ENCODE measurements at places on chromosomes 3 and 15.

DNA sequence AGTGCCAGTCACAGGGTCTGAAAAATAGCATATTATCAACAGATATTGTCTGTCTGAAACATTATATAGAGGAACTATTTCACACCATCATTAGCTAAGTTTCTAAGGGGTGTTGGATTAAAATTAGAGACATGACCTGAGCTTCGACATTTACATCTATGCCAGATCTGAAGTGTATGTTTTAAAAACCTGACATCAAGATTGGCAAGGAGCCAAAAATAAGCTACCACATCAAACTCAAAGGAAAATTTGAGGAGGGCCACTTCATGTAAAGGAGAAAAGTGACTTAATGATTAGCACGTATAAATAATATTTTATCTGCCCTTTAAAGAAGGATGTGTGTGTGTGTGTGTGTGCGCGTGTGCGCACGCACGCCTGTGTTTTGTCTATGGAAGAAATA is 752.0 kb upstream of the GRM7 start:
- DNase-seq, result no peak

DNA sequence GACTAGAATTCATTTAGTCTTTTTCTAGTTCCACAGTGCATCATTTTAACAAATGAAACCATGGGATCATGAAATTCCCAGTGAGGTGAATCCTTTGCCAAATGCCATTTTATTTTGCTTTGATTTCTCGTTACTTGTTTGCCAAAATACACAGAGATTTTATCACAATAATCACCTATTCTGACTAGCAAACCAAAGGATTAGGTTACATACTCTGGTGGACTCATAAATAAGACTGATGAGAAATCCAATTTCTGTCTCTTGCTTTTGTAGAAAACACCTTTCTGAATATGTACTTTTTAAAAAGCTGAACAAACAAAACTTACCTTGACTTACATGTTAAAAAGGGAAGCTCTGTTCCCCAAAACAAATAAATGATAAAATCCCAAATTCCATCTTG is 12.2 kb downstream of the ERC2 start:
- no peak for DNase-seq

GRCh38 chr15:98842192-98842972 is 165.2 kb downstream of the PGPEP1L start:
- DNase-seq, result no peak

DNA sequence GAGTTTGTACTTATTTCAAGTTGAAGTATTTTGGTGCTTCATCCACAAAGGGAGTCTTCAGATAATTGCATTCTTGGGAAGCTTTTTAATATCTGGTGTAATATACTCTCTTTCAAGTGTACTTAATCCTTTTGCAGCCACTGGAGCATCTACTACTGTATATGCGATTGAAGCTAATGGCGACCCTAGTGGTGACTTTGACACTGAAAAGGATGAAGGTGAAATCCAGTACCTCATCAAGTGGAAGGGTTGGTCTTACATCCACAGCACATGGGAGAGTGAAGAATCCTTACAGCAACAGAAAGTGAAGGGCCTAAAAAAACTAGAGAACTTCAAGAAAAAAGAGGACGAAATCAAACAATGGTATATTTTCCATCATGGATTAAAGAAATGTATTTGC is 42.6 kb downstream of the CHD2 start:
- DNase-seq, result no peak

GRCh38 chr3:173009410-173009809 is 131.6 kb downstream of the SPATA16 start:
- DNase-seq, result no peak

GRCh38 chr3:2937592-2937991 is 172.6 kb downstream of the IL5RA start:
- no peak for DNase-seq

GRCh38 chr3:105822171-105823123 is 46.4 kb downstream of the CBLB start:
- no peak for DNase-seq

DNA sequence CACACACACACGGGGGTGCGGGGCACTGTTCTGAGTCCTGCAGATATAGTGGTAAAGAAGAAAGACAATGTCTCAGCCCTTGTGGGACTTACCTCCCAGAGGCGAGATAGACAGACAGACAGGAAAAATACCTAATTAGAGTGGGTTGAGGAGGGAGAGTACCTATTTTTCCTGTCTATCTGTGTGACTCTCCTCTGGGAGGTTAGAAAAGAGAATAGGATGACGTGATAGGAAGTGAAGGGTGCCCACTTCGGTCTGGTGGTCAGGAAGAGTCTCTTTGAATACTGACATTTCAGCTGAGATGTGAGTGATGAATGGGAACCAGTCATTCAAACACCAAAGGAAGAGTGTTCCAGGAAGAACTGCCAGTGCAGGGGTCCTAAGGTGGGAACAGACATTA is 4.1 kb upstream of the APOD start:
- DNase-seq, result no peak

DNA sequence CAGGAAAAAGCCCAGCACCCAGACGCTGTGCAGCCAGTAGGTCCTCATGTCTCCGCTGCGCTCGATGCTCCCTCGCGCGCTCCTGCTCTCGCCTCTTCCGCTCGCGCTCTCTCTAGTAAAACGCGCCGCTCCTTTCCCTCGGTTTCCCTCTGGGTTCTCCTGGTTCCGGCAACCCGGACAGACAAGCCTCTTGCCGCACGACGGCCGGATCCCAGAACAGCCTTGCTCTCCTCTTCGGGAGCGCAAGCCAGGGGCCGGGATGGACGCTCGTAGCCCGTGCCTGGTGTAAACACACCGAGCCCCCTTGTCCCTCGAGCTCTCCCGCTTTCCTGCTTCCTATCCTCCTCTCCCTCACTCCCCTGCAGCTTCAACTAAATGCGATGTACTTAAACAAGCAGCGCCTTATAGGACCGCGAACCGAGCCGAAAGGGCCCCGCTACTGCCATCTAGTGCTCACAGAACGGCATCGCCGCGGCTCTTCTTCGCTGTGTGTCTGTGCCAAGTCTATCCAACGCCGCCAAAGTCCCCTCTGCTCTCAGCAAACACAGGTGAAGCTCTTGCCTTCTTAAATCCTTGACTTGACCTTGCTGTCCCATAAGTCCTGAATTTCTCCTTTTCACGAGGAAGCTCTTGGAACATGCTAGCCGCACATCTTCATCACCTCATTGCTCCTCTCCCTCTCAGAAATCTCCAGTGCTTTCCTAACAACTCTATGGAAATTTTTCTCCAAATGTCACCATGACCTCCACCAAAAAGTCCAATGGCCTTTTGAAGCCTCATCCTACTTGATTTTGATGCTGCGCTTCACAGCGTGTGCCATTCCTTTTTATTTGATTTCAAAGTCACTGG is 1037.2 kb downstream of the IGSF11 start:
- DNase-seq, result peak; percentile 91

GRCh38 chr15:56194035-56194434 is 49.6 kb downstream of the RFX7 start:
- no peak for DNase-seq

DNA sequence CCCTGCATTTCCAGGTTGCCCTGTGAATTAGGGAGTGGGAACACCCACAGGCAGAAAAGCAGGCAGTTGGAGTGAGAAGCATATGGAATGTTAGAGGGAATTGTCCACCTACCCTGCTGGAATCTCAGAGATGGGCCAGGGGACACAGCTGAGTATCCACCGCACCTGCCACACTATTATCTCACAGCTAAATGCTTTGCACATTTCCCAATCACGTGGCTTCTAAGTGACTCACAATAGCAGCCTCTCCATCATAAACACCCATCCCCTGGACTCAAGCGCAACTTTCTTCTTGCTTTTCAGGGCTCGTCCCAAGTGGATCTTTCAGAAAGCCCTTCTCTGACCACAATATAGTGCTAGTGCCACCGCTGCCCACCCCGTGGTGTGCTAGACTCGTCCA is 389.0 kb upstream of the LMCD1 start:
- DNase-seq, result no peak

- no peak for DNase-seq
Observed at GRCh38 chr3:60935709-60936108, 315.5 kb downstream of the FHIT start.

DNA sequence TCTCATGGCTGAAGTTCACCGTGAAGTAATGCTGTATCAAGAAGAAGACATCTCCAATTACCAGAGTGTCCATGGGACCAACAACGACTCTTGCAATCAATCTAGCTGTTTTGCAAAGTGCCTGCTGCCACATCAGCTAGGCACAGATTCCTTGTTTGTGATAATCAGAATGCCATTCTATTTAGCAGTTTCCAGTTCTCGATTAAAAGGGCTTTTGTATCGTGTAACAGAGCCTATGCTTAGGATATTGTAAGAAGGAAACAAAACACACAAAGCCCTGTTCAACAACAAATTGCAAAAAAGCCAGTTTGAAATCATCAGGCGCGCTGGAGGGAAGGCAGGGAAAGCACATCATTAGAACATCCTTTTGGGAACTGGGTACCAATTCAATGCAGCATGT is 26.1 kb downstream of the RASGRF1 start:
- DNase-seq, result peak; percentile 66

GRCh38 chr3:137796993-137797392 is 32.9 kb downstream of the SOX14 start:
- no peak for DNase-seq

GRCh38 chr15:95499397-95499796 is 831.1 kb upstream of the NR2F2 start:
- no peak for DNase-seq

GRCh38 chr3:57974796-57975388 is 33.3 kb upstream of the FLNB start:
- no peak for DNase-seq

GRCh38 chr15:47786371-47786770 is 69.1 kb downstream of the SEMA6D start:
- no peak for DNase-seq

DNA sequence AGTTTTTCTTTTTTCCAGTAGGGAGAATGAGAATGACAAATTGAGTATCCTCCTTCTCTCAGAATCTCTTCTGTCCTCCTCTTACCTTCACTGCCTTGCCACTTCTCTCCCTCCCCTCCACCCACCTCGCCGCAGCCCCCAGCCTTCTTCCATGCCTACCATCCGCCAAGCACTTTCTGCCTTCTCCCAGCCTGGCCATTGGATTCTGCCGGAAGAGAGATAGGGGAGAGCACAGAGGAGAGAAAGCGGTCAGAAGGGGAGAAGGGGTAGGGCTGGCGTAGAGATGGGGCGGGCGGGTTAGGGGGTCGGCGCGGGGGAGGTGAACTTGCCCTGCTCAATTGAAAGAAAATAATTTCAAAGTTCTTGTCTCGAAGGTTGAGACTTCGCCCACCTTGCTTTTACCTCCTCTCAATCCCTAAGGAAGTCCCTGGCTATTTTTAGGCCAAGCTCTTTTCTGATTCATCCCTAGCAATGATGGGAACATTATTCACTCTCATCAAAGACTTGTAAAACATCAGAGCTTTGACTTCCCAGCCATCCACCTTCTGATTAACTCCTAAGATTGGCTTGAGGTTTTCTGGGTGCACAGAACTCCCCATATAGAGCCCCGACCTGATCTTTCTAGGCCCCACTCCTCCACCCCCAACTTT is 811 bp downstream of the C3orf52 start:
- no peak for DNase-seq

DNA sequence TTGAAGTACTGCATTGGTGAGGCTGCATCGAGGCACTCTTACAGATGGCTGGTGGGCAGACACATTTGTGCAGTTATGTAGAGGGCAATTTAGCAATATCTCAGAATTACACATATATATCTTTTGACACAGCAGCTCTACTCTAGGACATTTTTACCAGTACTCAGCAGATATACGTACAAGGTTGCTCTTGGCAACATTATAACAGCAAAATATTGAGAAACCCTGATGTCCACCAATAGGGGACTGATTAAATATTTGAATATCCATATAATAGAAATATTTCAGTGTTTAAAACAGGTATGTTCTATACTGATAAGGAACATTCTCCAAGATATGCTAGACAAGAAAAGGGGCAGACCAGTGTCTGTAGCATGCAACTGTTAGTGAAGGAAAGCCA is 7.9 kb upstream of the FBXO22 start:
- no peak for DNase-seq

DNA sequence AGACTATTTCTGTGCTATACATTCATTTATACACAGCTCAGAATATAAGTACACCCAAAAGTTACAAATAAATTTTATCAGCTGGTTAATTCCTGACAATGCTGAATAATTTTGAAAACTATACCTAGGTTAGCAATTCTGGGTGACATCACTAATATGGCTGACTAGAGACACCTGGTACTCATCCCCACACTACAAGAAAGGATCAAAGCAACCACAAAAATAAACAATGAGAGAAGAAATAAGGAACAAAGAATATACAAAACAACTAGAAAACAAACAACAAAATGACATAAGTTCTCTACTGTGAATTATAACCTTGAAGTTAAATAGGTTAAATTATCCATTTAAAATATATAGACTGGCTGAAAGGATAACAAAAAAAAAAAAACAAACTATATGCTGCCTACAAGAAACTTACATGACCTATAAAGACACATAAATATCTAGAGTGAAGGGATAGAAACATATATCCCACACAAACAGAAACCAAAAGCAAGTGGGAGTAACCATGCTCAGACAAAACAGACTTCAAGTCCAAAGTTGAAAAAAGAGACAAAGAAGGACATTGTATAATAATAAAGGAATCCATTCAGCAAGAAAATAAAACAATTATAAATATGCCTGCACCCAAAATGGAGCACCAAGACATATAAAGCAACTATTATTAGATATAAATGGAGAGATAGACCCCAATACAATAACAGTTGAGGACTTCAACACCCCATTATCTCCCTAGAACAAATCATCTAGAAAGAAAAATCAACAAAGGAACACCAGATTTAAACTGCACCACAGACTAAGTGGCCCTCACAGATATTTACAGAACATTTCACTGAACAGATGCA is 57.8 kb downstream of the IMPG2 start:
- DNase-seq, result peak; percentile 18

DNA sequence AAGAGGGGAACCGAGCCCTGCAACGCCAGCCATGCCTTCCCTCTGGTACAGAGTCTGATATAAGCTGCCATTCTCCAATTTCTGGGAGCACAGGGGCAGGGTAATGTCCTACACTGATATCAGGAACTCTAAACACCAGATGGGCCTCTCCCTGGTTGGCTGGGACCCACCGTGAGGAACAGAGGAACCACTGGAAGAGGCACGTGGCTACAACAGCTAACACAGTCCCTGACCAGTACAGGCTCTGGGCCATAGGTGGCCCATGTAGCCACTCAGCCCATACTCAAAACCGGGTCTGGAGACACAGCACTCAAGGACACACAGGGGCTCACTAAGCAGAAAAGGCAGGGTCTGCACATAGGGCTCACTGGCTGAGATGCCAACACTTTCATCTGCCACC is 13.9 kb downstream of the NUP210 start:
- DNase-seq, result no peak

GRCh38 chr3:113794526-113794925 is 44.1 kb upstream of the GRAMD1C start:
- DNase-seq, result no peak

DNA sequence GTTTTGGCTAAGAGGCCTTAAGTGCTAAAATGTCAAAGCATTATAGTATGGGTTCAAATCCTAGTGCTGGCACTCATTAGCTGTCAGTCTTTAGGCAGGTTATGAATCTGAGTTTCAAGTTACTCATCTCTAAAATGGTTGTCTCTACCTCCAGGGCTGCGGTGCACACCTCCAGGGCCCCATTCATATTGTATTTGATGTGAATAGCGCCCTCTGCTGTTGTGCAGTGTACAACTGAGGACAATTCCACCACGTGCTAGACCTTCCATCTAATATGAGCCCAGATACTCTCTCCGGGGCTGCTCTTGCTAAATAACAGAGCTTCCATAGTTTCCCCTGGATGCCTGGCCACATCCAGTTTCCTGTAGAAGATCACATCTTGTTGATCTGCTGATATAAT is 54.3 kb downstream of the OXNAD1 start:
- DNase-seq, result no peak

- no peak for DNase-seq
Observed at GRCh38 chr3:59381282-59381681, 331.5 kb upstream of the CFAP20DC start.

Data from midbrain (tissue), 1 donor.